CD4-positive, alpha-beta T cell treated with Interleukin-6 for 4 hours (primary cell): ENCODE measurements at places on chromosomes 7 and 10.

DNA sequence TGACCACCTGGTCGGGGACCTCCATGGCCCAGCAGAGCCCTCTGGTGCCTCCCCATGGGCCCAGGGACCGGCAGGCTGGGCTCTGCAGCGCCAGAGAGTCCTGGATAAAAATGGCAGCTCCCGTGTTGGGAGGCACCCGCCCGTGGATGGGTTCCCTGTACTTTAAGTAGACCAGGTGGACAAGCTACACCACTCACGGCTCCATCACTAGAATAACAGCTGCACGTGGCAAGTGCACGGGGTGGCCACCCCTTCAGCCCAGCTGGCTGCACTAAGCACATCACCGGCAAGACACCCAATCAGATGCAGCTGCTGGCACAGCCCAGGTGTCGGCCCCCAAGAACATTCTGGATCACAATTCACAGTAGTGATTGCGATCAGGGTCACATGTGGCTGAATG lies 69.8 kb downstream of the DIP2C start:
- DNase-seq: no peak

- DNase-seq: no peak
Measured at GRCh38 chr7:130383187-130383980, 3.1 kb downstream of the CPA1 start.

GRCh38 chr7:71912476-71912875 lies 499.7 kb downstream of the CALN1 start:
- DNase-seq: no peak

DNA sequence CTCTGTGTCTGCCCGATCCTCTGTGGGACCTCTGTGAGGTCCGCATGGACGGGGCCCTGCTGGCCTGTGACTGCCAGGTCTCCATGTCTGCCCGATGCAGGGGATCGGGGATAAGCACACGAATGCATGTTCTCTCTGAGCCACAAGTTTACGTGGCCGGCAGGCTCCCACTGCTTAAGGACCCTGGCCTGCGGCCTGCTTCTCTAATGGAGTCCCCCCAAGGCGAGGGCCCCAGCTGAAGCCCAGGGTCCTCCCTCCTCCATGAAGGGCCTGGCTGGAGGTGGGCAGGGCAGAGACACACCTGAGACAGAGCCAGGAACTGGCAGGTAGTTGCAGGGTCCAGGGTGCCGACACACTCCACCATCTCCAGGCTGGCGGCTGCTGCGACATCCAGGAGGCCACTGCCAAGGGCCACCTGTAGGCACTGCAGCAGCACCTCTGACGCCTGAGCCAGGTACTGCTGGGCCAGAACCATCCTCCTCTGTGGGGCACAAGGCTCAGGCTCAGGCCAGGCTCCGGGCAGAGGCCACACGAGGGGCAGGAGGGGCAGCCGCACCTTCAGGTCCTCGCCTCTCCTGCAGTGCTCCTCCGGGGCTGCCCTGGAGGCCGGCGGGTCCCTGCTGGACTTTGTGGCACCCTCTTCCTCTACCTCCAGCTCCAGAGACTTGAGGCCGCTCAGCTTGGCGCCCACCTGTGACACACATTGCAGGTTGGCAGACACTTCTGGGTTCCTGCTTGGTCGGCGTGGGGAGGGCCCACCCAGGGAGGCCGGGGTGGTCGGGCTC lies 60.9 kb upstream of the NKX6-2 start:
- no peak for DNase-seq
